Right ventricle myocardium inferior (tissue), 1 donor: ENCODE measurements at places on chromosomes 11 and 22.
A peak's percentile ranks its signal among the peaks of the same experiment; 100 is the strongest.

DNA sequence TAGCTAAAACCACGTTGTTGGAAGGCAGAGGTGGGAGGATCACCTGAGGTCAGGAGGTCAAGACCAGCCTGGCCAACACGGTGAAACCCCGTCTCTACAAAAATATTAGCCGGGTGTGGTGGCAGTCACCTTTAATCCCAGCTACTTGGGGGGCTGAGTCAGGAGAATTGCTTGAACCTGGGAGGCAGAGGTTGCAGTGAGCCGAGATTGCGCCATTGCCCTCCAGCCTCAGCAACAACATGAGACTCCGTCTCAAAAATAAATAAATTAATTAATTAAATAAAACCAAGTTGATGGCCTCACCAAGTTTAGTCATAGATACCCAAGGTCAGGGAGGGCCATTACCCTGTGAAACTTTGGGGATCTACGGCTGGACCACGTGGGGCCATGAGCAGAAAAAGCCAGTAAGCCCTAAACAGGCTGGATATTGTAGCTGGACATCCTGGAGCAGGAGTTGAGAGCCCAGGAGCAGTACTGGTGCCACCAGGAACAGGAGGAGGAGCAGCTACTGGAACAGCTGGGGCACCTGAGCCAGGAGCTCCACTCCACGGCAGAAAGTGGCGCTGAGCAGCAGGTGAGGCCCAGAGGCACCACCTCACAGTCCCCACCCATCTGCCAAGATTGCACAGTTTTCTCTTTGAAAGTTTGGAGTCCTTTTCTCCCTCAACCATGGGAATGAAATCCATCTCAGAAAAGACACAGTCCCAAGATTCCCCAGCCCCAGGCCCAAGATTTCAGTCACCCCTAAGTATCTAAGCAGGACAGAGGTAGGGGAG is 50.5 kb downstream of the BTG4 start:
- no peak for DNase-seq

DNA sequence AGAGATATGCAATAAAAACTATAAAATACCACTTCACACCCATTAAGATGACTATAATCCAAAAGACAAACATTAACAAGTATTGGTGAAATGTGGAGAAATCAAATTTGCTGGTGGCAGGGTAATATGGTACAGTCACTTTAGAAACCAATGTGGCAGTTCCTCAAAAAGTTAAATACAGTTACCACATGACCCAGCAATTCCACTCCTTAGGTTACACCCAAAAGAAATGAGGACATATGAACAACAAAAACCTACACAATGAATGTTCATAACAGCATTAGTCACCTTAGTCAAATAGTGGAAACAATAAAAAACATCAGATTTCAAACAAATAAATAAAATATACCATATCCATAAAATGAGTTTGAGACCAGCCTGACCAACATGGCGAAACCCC is 52.6 kb downstream of the RDX start:
- no peak for DNase-seq

DNA sequence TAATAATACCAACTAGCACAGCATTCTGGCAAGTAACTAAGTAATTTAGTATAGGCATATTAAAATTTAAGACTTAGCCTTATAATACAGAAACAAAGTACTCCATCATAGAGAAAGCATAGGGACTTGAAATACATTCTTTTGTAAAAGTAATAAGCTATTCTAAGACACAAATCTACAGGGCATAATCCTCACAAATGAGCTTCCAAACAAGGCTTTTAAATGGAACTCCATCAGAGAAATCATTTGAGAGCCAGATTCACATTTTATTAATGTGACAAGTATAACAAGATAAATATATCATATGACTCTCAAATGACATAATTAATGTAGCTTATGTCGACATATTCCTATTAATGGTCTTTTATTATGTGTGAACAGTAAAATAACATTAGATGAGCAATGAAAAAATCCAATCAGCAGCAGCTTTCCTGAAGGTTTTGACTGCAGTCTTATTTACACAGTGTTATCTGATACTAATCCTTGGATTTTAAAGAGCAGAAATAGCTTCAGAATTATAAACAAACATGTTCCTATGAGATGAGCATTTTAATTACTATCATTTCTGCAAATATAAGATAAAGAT is 241.4 kb downstream of the TTC28 start:
- DNase-seq = no peak

GRCh38 chr11:36212564-36213392 is 76.4 kb downstream of the COMMD9 start:
- DNase-seq = no peak

GRCh38 chr22:33793475-33793874 is 126.8 kb downstream of the LARGE1 start:
- DNase-seq = no peak

DNA sequence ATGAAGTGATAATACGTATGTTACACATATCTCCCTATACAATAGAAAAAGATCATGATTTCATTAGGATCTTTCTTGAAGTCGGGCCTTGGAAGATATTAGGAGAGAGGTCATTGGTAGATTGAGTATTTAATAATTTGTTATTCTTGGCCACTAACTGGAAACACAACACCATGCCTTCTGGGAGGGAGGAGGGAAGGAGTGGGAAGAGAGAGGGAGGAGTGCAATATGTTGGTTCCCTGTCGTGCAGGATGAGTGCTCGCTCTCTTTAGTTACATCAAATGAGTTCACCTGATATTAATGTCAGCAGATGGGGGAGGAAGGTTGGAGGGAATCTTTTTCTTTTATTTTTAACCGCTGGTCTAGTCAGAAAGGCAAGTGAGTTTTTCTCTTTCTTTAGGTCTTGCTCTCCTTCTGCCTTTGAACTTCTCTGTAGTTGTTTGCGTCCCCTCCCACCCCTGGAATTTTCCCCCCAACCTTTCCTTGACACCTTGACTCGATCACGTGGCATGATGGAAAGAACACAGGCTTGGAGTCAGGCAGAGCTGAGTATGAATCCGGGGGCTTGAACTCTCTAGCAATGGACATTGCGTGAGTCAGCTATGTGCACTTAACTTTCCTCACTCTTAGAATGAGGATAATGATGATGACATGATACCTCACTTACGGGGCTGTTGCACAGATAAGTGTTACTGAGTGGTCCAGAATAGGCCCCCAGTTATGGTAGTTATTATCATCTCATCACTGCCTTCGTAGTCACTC is 6.2 kb downstream of the ADAMTS15 start:
- no peak for DNase-seq

DNA sequence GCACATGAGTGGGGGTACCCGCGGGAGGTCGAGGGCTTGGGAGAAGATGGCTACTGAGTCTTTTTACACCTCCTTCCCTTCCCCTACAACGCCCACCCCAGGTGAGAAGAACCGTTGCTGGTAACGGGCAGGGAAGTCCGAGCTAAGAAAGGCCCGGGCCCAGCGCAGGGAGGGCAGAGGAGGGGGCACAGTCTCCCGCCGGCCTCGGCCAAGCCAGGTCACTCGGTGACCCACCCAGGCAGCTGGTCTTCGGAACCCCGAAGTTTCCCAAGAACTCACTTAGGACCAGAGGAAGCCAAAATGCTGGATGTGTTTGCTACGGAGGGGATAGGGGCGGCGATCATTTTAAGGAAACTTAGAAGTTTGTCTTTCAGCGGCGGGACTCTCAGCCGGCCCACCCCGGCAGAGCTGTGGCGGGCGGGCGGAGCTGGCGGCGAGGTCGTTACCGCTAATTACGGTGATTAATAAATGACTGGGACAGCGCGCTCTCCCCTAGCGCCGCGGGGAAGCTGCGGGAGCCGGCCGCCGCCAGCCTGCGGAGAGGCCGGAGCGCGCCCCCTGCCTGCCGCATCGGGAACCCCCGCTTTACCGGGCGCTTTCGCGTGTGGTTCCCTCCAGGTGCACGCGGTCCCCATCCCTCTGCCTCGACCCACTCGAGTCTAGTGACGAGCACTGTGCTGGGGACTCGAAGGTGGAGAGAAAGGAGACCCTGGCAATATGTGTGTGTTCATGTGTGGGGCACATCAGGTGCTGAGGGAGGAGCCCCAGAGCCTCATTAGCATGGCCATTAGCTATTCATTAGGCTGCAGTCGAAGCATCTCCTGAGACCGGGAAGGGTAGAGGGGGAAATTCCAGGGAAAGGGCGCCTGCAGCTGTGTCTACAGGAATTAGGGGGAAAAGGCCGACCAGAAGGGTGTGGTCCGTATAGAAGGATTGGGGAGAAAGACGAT is 945 bp downstream of the ROBO3 start:
- no peak for DNase-seq

DNA sequence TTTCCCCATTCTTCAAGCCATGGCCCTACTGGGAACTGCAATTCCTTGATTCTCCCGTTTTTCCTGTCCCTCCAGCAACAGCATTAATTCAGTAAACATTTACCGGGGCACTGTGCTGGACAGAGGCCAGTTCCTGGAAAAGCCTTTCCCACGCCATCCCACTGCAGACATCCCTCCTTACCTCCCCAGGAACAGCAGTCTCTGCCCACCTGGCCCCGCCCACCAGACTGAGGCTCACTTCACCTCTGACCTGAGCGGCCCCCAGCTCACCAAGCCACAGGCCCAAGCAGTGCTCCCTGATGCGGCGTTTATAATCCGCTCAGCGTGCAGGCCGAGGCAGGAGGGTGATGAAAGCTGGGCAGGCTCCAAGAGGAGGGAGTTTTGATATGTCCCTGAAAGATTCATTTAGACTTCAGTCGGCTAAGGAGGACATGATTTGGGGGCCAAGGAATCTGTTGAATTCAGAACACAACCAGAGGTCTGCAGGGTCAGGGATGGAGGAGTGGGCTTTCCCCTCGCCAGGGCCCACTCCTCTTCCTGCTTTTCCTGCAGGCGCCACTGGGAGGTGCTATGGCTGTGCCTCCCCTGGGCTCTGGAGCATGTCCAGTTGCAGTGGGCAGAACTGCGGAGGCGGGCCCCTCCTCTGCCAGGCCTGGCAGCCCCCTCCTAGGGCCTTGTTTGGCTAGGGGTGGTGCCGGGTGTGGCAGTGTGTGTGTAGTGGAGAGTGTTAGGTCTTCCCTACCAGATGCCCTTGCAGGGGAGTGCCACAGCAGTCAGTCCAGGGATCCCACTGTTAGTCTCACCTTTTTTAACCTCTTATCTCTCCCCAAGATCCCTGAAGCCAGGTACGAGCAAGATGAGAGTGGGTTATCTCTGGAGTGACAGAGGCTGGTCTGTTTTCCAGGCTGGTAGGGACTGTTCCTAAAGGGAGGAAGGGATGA is 1.4 kb upstream of the TAGLN start:
- DNase-seq = peak; percentile 72

- DNase-seq = no peak
These were observed 44.9 kb downstream of the ALG9 start for GRCh38 chr11:111826322-111826950.

DNA sequence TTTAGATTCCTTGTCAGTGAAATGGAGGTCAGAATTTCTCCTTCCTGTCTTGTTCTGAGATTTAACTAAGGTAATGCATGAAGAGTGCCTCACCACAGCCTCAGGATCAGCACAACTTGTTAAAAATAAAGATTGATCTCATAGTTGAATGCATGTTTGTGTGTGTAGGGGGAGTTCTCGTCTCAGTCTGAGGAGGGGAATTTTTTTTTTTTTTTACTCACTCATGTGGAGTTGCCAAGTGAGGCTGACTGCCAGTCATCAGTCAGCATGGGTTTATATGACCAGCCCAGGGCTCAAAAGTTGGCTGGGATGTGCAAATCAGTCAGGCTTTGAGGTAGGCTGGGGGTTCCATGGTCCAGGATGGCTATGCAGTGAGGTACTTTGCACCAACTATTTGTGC is 113.2 kb downstream of the FANCF start:
- DNase-seq = no peak

- DNase-seq = no peak
These were observed 10.6 kb downstream of the LRRC75B start for GRCh38 chr22:24582056-24582814.

DNA sequence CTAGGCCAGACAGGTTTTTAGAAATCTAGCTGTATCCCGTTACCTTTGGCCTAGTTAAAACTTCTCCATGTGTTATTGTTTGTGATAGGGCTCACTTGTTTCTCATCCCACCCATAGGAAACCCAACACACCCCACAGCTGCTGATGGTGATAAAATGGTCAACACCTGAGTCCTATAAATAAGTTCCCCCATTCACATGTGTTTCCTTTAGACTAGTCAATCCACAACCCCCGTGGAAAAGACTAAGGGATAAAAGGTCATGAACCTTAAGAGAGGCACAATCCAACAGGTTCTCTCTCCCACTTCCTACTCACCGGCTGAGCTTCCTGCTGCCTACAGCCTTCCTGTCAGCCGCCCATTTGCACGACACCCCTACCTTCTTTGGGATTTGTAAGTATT is 768.4 kb downstream of the JRKL start:
- DNase-seq = no peak

DNA sequence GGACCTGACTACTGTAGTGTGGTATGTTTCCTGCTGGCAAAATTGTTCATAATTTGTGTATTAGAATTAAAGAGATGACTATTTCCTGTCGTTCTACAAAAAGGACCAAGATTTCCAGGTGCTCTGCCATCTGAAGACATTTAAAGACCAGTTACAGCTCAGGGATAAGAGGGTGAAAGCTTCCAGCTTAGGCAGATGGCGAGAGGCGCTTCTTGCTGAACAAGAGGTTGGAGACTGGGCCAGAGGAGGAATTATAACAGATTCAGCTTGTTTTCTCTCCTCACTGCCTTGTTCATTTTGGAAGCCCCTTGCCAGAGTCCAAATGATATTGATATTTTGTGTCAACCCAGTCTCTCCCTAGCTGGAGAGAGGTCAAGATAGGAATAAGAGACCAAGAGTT is 23.1 kb upstream of the NNMT start:
- DNase-seq = no peak

- DNase-seq = no peak
These were observed 2.8 kb upstream of the LZTR1 start for GRCh38 chr22:20979243-20979809.

DNA sequence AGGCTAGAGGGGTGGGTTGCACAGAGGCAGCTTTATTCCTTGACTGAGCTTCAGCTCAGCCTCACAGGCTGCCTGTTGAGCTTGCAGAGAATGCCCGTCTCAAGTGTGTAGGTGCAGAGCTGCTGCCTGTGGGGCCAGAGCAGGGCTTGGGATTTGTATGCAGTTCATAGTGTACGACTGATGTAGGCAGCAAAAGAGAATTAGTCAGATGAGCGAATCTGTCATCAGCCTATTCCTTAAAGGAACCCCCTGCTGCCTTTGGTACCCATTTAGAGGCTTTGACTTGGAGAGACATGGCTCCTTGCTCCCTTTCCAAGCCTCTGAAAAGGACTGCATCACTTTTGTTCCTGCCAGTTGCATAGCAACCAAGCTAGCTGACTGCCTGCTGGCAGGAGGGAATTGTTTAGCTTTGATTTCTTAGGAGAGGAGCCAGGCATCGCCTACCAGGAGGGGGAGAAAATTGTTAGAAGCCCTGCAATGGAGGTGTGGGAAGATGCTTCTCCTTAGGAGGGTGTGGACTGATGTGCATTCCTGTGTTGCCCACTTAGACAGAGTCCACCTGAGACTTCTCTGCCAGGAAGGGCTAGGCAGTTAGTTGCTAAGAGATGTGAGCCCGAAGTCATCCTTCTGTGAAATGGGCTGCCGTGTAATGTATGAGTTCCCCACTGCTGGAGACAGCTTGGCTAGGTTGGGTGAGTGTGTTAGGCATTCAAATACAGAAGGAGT is 10.9 kb downstream of the ACO2 start:
- no peak for DNase-seq

DNA sequence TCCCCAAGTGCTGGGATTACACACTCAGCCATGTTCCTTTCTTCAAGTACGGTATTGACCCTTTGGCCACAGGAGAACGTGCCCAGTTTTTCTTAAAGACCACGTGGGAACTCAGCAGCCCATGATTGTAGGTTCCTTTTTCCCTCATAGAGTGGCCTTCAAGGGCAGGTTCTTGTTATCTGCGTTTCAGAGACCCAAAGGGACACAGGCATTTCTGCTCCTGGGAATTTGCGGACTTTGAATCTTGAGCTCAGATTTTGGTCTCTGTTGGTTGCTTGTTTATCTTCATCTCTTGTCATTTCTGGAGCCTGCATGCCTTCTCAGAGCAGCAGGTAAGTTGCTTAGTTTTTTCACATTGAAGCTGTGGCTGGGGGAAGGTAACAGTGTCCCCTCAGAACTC is 12.0 kb downstream of the MARK2 start:
- DNase-seq = no peak
